ENCODE measurements at places on chromosomes 5 and 9. TPM values are rescaled to one million over a fixed set of nuclear protein-coding genes. Genes with fewer than 3 reads are reported as not detected.

Gene NUTM2G
- not detected for total RNA-seq

- DNase-seq, result no peak
Observed at GRCh38 chr5:72123764-72124376, 16.6 kb downstream of the MAP1B start.

Gene SQSTM1
- total RNA-seq, result 1,023 TPM

GRCh38 chr9:2060424-2060823, 45.3 kb downstream of the SMARCA2 start:
- DNase-seq, result no peak

Gene SLC34A3
- not detected for total RNA-seq

GRCh38 chr5:150560401-150561191, 52.7 kb downstream of the NDST1 start:
- peak; percentile 47 for DNase-seq

DNA sequence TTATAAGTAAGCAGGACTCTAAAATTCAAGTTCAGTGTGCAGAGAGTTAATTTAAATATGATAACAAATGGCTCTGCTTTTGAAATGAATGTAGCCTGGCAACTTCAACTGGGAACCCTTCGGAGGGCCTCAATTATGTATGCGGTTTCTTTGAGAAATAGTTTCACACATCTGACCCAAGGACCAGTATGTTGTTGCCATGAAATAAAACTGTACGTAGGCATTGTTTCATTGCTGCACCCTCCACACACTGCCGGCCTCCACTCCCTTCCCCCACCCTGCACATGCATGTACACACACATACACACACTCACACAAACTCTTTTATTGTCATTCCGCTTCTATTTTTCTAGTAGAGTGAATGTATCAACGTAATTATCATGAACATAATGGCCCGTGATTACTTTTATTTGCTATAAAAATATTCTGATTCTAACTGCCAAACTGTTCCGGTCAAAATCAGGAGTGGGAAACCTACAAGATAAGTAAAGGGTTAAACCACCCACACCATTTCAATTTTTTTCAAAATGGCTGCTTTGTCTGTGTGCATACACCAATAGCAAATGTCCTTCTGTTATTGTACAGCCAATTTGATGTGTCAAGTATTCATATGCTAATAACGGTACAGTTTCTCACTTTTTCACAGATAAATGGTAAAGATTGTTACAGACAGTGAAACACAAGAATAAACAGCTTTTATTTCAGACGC, 215.5 kb upstream of the TMEM161B start:
- DNase-seq, result no peak

Gene CDX1
- not detected for total RNA-seq

GRCh38 chr5:53359916-53360517, 120.4 kb upstream of the FST start:
- no peak for DNase-seq

- peak; percentile 77 for DNase-seq
Observed at GRCh38 chr5:170745481-170746071, 37.9 kb upstream of the GABRP start.

Gene MPDZ
- 15.5 TPM for total RNA-seq

Gene PCDHB12
- not detected for total RNA-seq

DNA sequence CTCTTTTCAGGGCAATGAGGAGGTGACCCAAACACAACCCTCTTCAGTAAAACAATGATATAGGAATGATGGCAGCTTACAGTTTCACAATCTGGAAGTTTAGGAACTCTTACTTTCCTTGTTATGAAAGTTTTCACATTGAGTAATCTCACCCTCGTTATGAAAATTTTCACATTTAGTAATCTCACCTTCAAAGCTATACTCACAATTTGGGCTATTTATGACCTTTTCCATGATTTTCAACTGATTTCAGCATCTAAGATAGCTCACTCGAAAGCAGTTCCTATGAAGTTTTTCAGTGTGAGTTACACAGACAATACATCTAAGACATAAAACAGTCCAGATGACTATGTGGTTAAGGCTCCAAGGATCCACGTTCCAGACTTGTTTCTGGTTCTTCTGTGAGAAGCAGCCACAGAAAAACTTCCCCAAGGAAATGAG, 57.1 kb downstream of the FOXD1 start:
- DNase-seq, result no peak

DNA sequence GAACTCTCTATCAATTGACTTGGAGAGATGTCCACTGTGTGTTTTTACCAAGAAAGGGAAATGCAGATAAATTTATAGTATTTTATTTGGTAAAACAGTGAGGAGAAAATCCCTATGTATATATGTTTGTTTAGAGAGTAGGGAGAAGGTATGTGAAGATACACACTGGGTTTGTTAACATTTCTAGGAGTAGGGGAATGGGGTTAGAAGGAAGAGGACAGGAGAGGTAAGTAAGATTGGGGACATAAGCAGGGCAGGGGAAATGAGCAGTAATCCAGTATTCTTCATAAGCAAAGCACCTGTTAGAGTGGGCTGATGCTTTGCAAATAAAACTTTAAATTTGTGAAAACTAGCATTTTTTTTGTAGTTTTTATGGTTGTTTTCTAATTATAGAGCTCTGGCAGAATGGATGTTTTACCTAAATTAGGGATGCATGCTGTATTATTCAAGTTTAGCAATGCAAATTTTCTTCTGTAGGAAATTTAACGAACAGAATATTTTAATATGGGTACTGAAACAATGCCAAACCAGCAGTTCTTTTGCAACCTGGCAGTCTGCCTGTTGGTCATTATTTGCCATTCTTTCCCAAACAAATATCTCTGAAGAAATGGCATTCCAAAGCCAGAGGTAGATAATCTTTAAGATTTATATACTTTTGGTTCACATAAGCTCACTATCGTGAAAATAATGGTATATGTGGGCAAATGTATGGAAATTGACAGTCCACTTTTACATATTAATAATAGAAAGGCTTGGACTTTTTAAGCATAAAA, 19.4 kb upstream of the DCP2 start:
- DNase-seq, result no peak

Gene ZBED3
- 0.14 TPM for total RNA-seq

DNA sequence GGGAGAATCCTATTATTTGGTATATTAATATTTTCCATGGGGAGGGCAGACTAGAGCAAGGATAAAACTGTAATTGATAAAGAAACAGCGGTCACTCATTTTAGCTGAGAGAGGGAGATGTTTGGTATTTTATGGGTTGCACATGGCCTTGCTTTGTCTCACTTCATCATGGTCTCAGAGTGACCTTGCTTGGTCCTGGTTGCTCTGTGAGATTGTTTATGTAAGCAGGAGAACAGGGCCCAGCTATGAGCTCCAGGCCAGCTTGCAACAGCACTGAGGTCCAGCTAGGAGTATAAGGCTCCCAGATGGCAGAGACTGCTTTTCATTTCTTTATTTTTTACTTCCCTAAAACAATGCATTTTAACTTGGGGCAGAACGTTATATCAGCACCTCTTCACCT, 50.7 kb downstream of the ZNF622 start:
- DNase-seq, result no peak

- no peak for DNase-seq
Observed at GRCh38 chr9:99090336-99091130, 14.4 kb upstream of the TGFBR1 start.

Gene NEUROG1
- not detected for total RNA-seq

- DNase-seq, result no peak
Observed at GRCh38 chr9:99606296-99606695, 215.4 kb upstream of the NR4A3 start.

GRCh38 chr9:4666042-4666699, at the start of gene SPATA6L:
TSS of gene SPATA6L (minus strand) at chr9:4666480. CDS start at chr9:4666250, 230 bp downstream.
- peak; percentile 41 for DNase-seq

- DNase-seq, result peak; percentile 47
Observed at GRCh38 chr5:41788941-41789368, 81.3 kb downstream of the OXCT1 start.

GRCh38 chr5:82335806-82336205, 57.7 kb upstream of the RPS23 start:
- DNase-seq, result no peak

All from Caki2 (cell line).